ENCODE measurements at places on chromosomes 4 and X.

DNA sequence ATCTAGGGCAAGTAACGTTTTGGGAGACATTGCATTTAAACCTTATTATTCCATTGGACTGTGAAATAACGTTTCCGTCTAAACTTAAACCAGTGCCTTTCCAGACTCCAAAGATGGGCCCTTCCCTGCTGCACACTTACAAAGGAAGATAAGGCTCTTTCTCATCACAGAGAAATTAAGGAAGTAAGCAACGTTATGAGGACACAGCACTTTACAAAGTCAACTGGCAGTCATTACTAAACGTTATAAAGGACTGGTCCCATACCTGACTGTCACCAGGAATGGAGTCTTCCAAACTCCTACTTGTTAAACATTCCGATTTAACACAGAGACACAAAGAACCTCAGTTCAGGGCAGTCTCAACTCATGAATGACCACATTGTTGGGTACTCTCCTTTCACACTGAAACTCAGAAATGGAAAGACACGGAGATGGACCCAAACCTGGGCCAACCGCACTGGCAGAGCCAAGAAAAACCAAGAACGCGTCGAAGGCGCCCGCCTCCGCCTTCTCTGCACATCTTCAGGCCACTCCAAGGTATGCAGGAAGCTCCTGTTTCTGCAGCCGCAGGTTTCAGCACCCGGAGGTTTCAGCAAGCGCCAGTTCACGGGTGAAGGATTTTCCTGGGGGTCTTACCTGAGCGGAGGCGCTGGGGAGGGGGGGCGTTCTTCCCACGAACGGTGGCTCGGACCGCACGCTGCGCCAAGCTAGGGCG lies 670 bp downstream of the PAPSS1 start:
- no peak for DNase-seq

- no peak for DNase-seq
These were observed 13.8 kb downstream of the AP1AR start for GRCh38 chr4:112245383-112245782.

GRCh38 chr4:135552131-135552530 lies 1350.5 kb upstream of the PABPC4L start:
- DNase-seq: no peak

DNA sequence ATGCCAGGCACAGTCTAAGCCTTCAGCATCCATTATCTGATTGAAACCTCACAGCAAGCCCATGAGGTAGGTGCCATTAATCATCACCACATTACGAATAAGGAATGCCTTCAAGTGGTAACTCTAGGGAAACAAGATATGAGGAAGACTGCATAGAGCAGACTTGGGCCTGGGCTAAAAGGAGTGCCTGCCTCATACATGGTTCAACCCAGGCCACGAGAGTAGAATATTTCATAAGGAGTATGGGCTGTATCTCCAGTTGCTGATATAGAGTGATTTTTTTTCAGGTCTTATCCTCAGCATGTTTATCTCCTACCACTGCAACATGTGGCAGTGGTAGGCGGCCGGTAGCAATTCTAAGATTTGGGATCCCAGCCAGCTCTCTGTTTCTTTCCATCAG lies 51.7 kb downstream of the ATP11C start:
- DNase-seq: no peak

DNA sequence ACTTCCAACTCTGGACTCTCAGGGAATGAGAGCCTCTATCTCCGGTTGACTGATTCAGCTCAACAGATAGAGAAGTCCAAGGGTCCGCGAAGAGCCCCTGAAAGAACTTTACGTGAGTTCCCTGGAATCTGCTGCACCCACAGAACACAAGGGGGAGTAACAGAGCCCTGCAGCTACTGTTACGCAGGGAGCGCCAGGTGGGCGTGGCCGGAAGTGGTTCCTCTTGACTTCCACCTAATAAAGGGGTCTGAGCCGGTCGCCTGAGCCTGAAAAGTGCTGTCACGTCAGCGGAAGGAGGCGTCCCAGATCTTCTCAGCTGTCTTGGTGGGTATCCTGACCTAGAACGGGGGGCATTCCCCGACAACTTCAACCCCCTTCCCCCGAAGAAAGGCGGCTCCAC lies at the start of gene MAGEB6:
TSS of gene MAGEB6 (plus strand) at position 237 of the 400 bp plus-strand sequence. CDS start 1,407 bp downstream, outside the sequence.
- no peak for DNase-seq

GRCh38 chr4:5213087-5213595 lies 161.9 kb downstream of the STK32B start:
- no peak for DNase-seq

GRCh38 chr4:68272380-68272779 lies 26.9 kb upstream of the TMPRSS11B start:
- DNase-seq: no peak

DNA sequence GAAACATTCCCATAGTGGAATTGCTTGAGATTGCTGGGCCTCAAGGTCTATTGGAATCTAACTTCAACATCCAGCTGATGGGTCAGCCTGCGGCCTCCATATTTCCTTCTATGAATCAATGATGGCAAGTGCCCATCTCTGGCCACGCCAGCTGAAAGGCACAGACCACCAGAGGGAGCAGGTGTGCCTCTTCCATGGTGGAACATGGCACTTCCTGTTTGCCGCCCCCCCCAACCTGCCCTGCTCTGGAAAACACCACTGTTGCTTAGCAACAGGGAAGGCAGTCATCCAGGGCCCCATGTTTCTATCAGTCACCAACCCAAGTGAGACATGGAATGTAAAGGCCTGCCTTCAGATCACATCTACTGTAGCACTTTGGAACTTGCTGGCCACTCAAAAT lies 11.6 kb downstream of the PAGE4 start:
- DNase-seq: no peak

GRCh38 chr4:48212165-48212564 lies 57.5 kb downstream of the TEC start:
- no peak for DNase-seq

DNA sequence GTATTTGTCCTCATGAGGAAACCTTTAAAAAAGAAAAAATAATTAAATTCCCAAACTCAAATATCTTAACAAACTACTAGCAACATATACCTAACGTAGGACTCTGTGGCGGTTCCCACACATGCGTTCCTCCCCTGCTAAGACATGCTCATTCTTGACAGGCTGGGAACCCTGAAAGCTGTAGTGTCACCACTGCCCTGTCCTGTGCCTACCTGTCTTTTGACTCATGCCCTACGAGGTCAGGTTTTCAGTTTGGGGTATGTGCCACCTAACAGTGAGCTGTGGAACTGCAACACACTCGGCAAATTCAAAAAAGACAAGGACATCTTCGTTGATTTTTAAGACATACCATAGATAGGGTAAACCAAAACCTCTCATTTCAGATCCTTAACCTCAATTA lies 17.8 kb downstream of the IDS start:
- no peak for DNase-seq

DNA sequence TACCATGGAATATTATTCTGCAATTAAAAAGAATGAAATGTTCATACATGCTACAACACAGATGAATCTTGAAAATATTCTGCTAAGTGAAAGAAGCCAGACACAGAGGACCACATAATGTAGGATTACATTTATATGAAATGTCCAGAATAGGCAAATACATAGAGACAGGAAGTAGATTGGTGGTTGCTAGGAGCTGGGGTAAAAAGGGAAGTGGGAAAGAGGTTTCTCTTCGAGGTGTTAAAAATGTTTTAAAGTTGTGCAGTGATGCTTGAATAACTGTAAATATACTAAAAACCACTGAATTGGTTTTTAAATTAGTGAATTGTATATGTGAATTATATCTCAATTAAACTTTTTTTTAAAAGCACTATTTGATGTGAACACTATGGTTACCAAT lies 3.6 kb upstream of the NXT2 start:
- no peak for DNase-seq

DNA sequence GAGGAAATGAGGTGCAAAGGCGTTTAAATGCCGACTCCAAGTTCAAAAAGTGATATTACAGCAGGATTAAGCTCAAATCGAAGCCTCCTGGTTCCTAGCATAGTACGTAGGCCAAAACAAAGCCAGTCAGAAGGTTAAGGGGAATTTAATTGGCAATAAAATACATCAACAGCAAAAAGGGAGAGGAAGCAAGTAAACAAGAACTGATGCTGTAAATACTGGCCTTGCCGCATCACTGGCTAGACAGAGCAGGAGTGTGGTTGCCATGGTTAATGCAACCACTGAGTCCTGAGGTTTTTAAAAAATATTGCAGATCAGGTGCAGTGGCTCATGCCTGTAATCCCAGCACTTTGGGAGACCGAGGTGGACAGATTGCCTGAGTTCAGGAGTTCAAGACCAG lies 63.2 kb upstream of the FBXW7 start:
- no peak for DNase-seq

- DNase-seq: no peak
These were observed 100.9 kb downstream of the PTCHD1 start for GRCh38 chrX:23435575-23435974.

- DNase-seq: no peak
These were observed 18.8 kb upstream of the DSPP start for GRCh38 chr4:87589531-87589930.

DNA sequence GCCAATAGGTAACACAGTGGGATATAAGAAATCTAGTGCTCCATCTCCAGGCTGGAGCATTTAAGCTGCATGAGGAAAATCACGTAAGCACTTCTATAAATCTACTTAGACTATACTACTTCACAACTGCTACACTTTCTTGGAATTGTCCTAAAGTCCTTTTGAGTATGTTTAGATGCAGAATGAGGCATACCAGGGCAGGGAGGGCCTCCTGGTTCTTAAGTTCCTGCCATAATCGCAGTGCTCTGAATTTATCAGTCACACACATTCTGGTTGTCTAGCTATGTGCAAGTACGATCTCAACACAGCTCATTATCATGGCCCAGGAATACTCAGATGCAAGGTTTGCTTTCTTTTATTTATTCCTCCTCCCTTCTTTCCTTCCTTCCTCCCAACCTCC lies 130.3 kb downstream of the GUCY2F start:
- no peak for DNase-seq

- no peak for DNase-seq
These were observed 1044.4 kb upstream of the DIAPH2 start for GRCh38 chrX:95640226-95640625.

- no peak for DNase-seq
These were observed 942.7 kb upstream of the NDST4 start for GRCh38 chr4:116055857-116056827.

GRCh38 chrX:16462912-16463311 lies 187.0 kb upstream of the S100G start:
- DNase-seq: no peak

- no peak for DNase-seq
These were observed 8.0 kb downstream of the RAB28 start for GRCh38 chr4:13476152-13476551.

DNA sequence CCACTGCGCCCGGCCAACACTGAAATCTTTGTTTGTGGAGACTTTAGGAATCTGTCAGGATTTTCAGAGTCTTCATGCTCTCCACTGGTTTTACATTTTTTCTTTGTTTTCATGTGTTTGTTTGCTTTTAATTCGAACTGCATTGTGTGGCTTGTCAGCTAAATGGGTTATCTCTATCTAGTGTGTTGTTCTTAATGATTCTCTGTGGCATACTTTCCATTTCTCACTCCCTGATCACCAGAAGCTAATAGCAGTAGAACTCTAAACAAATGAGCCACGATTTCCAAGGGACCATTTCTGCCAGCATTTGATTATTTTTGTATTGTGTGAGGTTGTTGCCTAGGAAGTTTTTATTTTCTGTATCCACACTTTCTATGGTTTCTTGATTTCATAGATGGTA lies 352.4 kb downstream of the CAMK2D start:
- DNase-seq: no peak

DNA sequence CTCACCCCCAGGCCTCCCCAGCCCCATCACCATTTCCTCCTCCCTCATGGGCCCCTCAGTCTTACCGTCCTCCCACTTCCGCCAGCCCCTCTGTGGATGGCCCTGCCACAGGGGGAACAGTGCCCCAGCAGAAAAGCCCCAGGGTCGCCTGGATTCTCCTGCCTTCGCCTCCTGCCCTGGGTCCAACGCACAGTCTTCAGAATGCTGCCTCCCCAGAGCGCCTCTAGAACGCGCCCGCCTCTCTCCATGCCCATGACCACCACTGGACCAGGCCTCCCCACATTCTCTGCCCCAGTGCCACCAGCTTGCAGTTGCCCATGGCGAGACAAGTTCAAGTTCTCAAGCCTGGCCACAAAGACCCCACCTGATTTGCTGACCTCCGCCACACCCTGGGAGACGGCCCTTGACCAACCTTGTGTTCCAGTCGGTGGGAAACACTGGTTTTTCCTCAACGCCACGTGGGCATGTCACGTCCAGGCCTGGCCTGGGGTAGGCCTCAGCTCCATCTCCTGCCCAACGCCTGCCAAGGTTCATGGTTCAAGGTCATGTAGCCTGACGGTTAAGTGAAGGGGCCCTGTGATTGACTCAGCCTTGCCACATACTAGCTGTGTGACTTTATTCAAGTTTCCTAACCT lies 634 bp upstream of the PLXNB3 start:
- no peak for DNase-seq
